GM20000 (cell line): ENCODE measurements at places on chromosomes 7 and 10.
A peak's percentile ranks its signal among the peaks of the same experiment; 100 is the strongest.

DNA sequence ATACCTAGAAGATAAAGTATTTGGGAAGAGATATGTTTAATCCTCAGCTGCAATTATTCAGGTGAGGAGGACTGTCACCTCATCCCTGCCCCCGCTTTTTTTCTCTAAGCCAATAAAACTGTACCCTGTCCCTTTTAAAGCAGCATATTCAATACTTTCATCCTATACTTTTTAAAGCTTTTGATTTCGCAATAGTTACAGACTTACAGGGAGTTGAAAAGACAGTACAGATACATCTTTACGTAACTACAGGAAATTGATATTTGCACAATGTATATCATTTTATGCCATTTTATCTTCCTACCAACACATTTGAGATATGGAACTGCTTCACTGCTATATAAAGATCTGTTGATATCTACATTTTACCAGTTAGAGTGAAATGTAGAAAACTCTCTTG, 47.6 kb downstream of the STK17A start:
- DNase-seq = no peak

DNA sequence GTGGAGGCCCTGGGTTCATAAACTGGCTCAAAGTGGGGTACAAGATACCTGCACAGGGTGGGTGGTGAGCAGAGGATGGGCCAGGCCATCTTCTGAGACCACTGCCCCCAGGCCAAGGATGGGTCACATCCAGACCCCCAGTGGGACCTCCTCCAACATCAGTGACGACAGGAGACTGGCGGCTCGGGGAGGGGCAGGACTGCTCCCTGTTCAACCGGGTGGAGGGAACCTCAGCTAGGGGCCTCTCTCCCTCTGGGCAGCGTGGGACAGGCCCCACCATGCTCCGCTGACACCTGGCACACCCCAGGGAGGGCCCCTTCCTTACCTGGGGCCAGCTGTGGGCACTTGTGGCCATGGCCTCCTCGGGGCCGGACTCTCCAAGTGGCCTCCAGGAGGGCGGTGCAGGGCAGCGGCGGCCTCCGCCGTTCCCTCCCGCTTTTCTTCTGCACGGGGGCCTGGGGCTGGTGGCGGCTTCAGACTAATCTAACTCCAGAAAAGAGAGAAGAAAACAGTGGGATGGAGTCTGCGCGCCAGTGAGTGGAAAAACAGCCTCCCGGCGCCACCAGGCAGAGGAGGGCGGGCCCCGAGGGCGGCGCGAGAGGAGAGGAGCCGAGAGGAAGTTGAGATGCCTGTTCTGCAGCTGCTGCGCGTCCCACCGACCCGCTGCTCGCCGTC, at the start of gene CALHM2:
CALHM2 (minus strand) TSS at position 540 of the 675 bp plus-strand sequence. CDS start 2,429 bp downstream, outside the sequence.
- DNase-seq = peak; percentile 91

DNA sequence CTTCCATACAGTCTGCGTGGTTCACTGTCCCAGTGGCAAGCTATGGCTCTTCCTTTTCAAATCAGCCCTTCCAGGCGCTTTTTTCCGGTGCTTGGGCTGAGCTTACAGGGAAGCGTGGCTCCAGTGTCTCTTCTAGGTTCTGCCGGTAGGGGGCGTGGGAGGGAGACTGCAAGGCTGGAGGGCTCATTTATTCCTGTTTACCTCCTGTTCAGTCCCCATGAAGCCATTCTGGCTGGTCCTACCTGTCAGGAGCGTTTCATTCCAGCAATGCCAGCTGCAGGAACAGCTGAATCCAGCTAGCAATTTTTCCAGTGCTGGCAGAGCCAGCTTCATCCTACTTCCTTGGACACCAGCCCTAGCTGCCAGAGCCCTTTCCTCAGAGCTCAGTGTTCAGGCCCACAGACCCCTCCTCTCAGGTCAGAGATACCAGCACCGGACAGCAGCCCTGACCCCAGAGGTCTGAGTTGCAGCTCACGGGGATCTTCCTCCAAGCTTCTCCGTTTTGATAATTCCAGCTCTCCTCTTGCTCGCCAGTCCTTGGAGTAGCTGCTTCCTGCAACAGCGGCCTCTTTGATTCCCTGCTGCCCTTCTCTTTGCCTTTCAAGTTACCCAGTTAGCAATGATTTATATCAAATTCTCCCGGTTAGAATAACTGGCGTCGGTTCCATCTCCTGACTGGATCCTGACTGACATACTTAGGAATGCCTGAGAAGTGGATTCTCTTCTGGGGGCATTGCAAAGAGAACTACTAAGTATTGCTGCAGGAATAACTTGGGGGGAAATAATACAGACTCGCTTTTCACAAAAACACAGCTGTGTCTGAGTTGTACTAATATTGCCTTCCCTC, 129.8 kb downstream of the FRMD4A start:
- DNase-seq = no peak

DNA sequence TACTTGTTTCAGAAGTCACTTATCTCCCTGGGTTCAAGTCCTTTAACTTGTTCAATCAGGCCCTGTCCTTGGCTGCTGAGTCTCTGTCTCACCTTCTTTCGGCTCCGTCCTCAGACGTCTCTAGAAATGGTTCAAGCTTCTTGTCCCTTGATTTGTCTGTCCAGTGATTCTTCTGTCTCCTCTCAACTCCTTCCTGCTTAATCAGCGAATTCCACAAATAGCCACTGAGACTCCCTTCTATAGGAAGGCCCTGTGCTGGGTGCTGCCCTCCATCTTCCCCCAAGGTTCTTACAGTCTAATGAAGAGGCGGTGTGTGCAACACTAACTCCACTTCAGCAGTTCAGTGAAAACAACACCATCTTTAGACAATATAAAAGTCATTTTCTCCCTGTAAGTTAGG, 12.7 kb downstream of the FAM241B start:
- no peak for DNase-seq

GRCh38 chr7:69994886-69995542, 396.7 kb downstream of the AUTS2 start:
- DNase-seq = no peak

DNA sequence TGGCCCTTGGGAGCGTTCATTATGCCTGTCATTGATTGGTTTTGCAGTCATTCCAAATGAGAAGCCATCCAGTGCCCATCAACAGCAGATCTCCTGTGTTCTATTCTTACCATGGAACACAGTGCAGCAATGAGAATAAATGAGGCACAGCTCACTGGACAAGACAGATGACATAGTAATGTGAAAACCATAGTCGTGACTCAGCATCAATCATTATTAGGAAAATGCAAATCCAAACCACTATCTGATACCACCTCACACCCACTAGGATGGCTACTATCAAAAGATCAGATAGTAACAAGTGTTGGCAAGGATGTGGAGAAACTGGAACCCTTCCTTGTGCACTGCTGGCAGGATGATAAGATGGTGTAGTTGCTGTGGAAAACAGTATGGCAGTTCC, 144.7 kb downstream of the ARHGAP22 start:
- no peak for DNase-seq

GRCh38 chr7:2444476-2444875, 31.7 kb downstream of the GRIFIN start:
- no peak for DNase-seq

- no peak for DNase-seq
Measured at GRCh38 chr7:66558660-66559465, 69.8 kb upstream of the KCTD7 start.

DNA sequence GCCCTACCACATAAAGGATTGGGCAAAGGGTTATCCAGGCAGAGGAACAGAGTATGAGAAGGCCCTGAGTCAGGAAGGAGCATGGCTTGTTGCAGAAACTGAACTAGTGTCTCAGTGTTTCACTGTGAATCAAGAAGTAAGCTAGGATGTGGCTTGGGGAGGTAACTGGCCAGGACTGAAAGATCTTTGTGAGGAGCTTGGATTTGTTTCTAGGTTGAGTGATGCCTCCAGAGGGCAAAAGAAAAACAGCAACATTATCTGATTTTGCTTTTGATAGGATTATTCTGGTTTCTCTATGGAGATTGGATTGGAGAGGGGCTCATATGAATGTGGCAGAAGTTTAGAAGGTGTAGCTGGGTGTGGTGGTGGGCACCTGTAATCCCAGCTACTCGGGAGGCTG, 137.9 kb upstream of the HDAC9 start:
- DNase-seq = peak; percentile 8

- no peak for DNase-seq
Measured at GRCh38 chr10:120931423-120931822, 80.3 kb downstream of the WDR11 start.

- no peak for DNase-seq
Measured at GRCh38 chr10:114375047-114375446, 29.3 kb downstream of the AFAP1L2 start.

GRCh38 chr10:93006435-93007039, 54.1 kb upstream of the CYP26C1 start:
- peak; percentile 7 for DNase-seq

DNA sequence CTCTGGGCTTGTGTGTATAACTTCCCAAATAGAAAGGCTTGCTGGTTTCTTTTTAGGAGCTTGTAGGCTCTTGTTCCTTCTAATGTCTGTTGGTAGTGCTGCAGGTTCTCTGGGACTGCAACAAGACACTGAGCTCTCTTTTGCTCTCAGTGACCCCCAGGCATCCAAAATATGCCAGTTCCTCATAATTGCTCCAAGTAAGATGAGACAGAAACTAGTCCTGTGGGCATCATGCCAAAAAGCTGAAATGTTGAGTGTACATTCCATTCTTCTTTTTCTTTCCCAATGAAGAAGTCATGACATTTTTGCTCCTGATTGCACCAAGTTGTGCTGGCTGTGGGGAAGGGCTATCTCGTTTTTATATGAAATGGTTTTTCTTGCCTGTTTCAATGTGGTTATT, 7.1 kb upstream of the BTBD16 start:
- DNase-seq = no peak

- DNase-seq = peak; percentile 59
Measured at GRCh38 chr7:5421714-5422395, 1.8 kb downstream of the TNRC18 start.

DNA sequence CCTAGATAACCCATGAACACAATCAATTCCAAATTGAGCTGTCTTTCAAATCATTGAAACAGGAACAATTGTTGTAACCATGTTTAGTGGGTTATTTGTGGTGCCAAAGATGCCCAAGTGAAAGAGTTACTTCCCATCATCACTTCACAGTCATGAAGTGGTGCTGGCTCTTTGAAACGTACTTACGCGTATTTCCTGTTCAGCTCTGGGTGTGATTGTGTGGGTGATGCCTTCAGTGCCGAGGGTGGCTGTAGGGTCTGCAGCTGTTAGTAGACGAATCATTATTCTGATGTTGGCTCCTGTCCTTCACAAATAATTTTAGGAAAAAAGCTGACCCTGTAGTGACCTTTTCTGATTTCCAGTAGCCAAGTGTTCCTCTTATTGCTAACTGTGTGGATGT, 323.1 kb upstream of the KIAA1217 start:
- DNase-seq = no peak

GRCh38 chr7:80629023-80629422, 9.4 kb upstream of the CD36 start:
- DNase-seq = no peak

DNA sequence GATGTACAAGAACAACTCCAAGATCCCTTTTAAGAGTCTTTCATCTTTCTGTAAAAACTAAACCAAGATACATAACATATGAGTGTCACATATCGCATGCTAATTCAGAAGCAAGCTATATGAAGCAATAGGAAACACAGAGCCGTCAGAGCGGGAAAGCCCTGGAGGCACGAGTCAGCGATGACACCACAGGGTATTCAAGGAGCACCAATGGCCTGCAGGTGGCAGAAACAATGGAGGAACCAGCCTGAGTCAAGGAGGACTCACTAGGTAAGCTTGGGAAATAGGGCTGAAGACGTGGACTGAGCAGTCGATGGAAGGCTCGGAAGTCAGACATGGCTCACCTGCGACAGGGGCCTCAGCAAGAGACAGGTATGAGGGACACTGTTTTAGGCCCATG, 214.4 kb downstream of the FAM107B start:
- DNase-seq = no peak

GRCh38 chr7:75546237-75547015, 54.3 kb downstream of the SPDYE5 start:
- no peak for DNase-seq
